ENCODE measurements at places on chromosomes 7 and 10. TPM values are rescaled to one million over a fixed set of nuclear protein-coding genes. Genes with fewer than 3 reads are reported as not detected.

The SSC4D gene
- 0.40 TPM for polyA plus RNA-seq

The MCM10 gene
- polyA plus RNA-seq: 0.12 TPM

The ADIRF gene
- polyA plus RNA-seq: 3.3 TPM

The OR2A42 gene
- not detected for polyA plus RNA-seq

The AKR1B15 gene
- not detected for polyA plus RNA-seq

The PAPOLB gene
- polyA plus RNA-seq: not detected

The STEAP2 gene
- 201 TPM for polyA plus RNA-seq

The ATOH7 gene
- polyA plus RNA-seq: 1.2 TPM

The KLHL7 gene
- polyA plus RNA-seq: 170 TPM

The SLC29A4 gene
- 1.1 TPM for polyA plus RNA-seq

The CACNB2 gene
- 102 TPM for polyA plus RNA-seq

The TBXAS1 gene
- 2.6 TPM for polyA plus RNA-seq

The GJD4 gene
- polyA plus RNA-seq: not detected

The IKZF1 gene
- not detected for polyA plus RNA-seq

The PTPRE gene
- 98.0 TPM for polyA plus RNA-seq

The TET1 gene
- 2.1 TPM for polyA plus RNA-seq

The MEIG1 gene
- 3.5 TPM for polyA plus RNA-seq

The CUBN gene
- not detected for polyA plus RNA-seq

The OR9A2 gene
- polyA plus RNA-seq: not detected

The GIGYF1 gene
- polyA plus RNA-seq: 1.4 TPM

The DENND2A gene
- 0.99 TPM for polyA plus RNA-seq

The FGFBP3 gene
- 0.77 TPM for polyA plus RNA-seq

The ZNF783 gene
- polyA plus RNA-seq: 0.77 TPM

The XRCC2 gene
- polyA plus RNA-seq: 0.75 TPM

The NXPH1 gene
- 4.6 TPM for polyA plus RNA-seq

The TMEM273 gene
- polyA plus RNA-seq: not detected

The ANKRD1 gene
- not detected for polyA plus RNA-seq

The FLNC gene
- not detected for polyA plus RNA-seq

The HYAL4 gene
- polyA plus RNA-seq: not detected

The PIP gene
- not detected for polyA plus RNA-seq

The VDAC2 gene
- polyA plus RNA-seq: 437 TPM

The CAMK1D gene
- 8.0 TPM for polyA plus RNA-seq

The OPN4 gene
- not detected for polyA plus RNA-seq

The IDI2 gene
- polyA plus RNA-seq: not detected

The SAMD9L gene
- polyA plus RNA-seq: 4.4 TPM

The SPDYE2 gene
- not detected for polyA plus RNA-seq

The AKR1C4 gene
- polyA plus RNA-seq: not detected

The GRIFIN gene
- polyA plus RNA-seq: not detected

The TSPAN12 gene
- 6.7 TPM for polyA plus RNA-seq

The LIPJ gene
- polyA plus RNA-seq: not detected

The BMPER gene
- polyA plus RNA-seq: 10.9 TPM

The SLC12A9 gene
- 0.47 TPM for polyA plus RNA-seq

The CALHM1 gene
- not detected for polyA plus RNA-seq

The EMX2 gene
- polyA plus RNA-seq: not detected

The STEAP1B gene
- polyA plus RNA-seq: 6.0 TPM

The CAMK2B gene
- 164 TPM for polyA plus RNA-seq

The PRR15 gene
- polyA plus RNA-seq: not detected

The DPYSL4 gene
- polyA plus RNA-seq: 2.8 TPM

The MAT1A gene
- polyA plus RNA-seq: not detected
